ENCODE measurements at places on chromosomes 7 and 10.
A peak's percentile ranks its signal among the peaks of the same experiment; 100 is the strongest.

DNA sequence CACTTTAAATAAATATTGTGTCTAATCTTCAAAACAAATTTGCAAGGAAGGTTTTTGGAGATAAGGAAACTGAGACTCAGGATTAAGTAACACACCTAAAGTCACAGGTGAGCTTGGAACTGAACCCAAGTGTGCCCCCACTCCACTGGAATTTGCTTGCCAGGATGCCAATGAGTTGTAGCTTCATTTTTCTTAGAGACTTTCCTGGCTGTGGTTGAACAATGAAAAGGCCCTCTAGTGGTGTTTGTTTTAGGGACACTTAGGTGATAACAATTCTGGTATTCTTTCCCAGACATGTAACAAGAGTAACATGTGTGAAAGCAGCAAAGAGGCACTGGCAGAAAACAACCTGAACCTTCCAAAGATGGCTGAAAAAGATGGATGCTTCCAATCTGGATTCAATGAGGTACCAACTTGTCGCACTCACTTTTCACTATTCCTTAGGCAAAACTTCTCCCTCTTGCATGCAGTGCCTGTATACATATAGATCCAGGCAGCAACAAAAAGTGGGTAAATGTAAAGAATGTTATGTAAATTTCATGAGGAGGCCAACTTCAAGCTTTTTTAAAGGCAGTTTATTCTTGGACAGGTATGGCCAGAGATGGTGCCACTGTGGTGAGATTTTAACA is 1.5 kb downstream of the IL6 start:
- DNase-seq, result no peak

DNA sequence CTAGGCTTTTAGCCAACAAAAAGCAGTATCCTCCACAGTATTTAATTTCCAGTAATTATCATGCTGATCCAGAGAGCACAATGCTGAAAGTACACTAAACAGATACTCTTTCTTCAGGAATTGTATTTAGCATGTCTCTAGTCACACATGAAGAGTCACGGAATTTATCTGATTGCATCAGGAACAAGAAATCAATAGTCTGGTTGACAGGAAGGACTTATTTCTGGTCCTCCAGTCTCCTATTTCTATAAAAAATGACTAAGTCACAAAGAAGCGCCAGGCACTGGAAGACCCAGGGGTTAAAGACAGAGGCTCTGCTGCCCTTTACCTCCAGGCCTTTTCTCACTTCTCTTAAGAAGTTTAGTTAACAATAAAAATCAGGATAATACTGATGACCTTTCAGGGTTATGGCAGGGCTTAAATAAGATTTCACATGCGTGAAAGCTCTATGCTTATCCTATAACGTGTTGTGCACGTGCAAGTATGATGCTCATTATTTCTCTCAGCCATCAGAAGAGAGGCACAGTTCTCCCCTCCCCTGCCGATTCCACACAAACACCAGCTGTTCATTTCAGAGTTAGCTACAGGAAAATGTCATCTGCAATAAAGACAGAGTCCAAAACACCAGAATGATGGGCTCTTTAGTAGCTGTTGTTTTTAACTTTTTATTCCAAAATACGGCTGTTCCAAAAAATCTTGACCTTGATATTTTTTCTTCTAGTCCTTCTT is 36.9 kb downstream of the SLC26A4 start:
- peak; percentile 56 for DNase-seq

- DNase-seq, result no peak
These were observed 24.4 kb upstream of the ETV1 start for GRCh38 chr7:14013898-14014297.

DNA sequence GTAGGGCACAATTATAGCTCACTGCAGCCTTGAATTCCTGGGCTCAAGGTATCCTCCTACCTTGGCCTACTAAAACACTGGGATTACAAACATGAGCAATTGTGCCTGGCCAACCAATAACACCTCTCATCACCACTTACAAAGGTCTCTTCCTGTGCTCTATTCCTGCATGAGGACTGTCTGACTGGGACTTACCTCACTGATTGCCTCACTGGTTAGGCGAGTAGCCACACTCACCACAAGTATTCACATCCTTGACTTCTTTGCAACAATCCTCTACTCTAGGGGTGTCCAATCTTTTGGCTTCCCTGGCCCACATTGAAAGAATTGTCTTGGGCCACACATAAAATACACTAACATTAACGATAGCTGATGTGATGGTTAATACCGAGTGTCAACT is 22.6 kb upstream of the PDIA4 start:
- no peak for DNase-seq

- no peak for DNase-seq
These were observed 17.0 kb downstream of the ZDHHC6 start for GRCh38 chr10:112429654-112430230.
